ENCODE measurements at places on chromosomes 13 and 19.

DNA sequence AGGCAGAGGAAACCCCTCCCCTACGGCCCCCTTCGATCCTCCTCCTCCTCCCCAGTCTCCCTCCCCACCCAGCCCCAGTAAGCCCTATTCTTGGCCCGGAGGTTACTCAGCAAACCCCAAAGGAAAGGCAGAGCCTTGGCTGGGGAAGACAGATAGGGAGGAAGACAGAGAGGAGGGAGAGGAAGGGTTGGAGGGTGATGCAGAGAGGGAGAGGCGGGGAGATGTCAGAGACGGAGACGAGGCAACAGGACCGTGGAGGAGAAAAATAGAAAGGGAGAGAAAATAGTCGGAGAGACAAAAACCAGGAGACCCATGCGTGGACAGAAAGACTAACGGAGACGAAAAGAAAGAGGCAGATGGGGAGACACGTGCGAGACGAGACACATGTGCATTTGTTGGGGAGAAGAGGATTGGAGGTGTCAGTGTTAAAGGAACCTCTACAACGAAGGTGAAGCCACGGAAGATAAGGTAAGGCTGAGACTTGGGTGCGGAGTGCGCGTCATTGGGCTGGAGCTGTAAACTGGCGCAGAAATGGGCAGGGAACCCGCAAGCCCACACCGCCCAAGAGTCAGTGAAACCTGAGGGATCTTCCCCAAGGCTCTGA, 2.9 kb downstream of the TGFB1 start:
- DNase-seq: no peak

DNA sequence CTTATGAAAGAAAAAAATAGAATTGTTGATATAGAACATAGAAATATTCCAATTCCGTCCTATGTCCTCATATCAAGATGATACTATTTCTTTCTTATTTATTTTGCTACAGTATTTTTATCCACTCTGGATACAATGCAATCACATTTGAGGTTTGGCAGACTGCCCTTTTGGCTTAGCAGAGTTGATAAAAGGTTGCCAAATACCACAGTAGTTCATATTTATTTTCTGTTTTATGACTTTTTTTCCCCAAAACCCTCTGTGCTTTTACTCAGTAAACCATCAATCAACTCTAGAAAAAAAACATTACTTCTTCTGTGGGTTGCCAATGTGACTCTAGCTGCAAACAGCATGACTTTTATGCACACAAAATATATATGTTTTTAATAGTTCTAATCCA, 424.5 kb downstream of the PCDH9 start:
- no peak for DNase-seq

- no peak for DNase-seq
These were observed 659.3 kb downstream of the DIAPH3 start for GRCh38 chr13:59504407-59504806.

- no peak for DNase-seq
These were observed 4.3 kb downstream of the GDF15 start for GRCh38 chr19:18390065-18390907.

- DNase-seq: no peak
These were observed 683.8 kb upstream of the ATXN8OS start for GRCh38 chr13:69423844-69424243.

GRCh38 chr13:110650436-110650835, 35.1 kb downstream of the NAXD start:
- DNase-seq: no peak
